ENCODE measurements at places on chromosomes 2 and 18. TPM values are rescaled to one million over a fixed set of nuclear protein-coding genes. Genes with fewer than 3 reads are reported as not detected.
A peak's percentile ranks its signal among the peaks of the same experiment; 100 is the strongest.

GRCh38 chr2:6231166-6231565, 539.0 kb downstream of the SOX11 start:
- DNase-seq, result no peak

- peak; percentile 18 for DNase-seq
These were observed 68.9 kb downstream of the PLCL1 start for GRCh38 chr2:197873293-197873701.

- peak; percentile 65 for DNase-seq
These were observed at the start of gene NAB1 for GRCh38 chr2:190649035-190649797. Gene NAB1, plus strand, starts transcription at chr2:190649083. Its CDS starts 10,094 bp downstream, at chr2:190659177.

DNA sequence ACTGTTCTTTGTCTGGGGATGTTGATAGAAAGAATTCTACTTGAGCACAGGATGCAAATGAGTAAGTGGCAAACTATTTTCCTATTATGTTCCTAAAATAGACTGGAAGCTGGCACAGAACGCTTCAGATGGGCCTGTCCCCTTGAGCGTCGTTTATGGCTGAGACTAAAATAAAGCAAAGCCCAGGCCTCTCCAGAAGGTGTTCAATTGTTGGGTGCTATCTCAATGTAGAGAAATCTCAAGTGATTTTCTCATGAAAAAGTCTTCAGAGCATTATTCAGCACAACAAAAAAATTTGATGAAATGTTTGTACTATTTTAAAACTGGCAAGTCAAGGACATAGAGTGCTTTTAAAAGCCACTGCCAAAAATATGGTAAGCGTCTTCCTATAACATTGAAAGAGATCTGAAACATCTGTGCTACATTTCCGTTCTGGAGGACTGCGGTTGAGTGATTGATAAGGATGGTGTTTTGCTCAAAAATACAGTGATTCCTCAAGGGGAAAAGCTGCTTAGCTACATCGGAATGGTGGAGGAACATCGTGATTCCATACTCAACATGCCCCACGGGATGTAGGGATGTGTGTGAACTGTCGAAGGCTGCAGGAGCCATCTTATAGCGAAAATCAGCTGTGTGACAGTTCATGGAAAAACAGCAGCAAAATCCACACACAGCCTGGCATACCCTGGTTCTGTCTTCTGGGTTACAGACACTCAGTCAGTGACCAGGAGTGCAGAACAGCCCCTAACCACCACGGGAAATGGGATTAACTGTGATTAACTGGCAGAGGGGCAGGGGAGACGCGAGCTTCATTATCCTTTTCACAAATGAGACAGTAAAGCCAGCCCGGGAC, 10.4 kb upstream of the LRRFIP1 start:
- DNase-seq, result no peak

GRCh38 chr2:133097666-133098065, 427.7 kb upstream of the LYPD1 start:
- DNase-seq, result no peak

DNA sequence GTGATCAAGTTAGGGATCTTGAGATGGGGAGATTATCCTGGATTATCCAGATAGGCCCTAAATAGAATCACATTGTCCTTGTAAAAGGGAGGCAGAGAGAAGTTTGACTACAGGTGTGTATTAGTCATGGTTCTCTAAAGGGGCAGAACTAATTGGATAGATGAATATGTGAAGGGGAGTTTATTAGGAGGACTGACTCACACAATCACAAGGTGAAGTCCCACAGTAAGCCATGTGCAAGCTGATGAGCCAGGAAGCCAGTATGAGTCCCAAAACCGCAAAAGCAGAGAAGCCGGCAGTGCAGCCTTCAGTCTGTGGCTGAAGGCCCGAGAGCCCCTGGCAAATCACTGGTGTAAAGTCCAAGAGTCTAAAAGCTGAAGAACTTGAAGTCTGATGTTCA, 275.8 kb downstream of the KCNS3 start:
- DNase-seq, result no peak

- DNase-seq, result no peak
These were observed 120.5 kb downstream of the GULP1 start for GRCh38 chr2:188412190-188412589.

Gene CXCR1
- total RNA-seq, result not detected

Gene AOX1
- 0.79 TPM for total RNA-seq

All from Caco-2 (cell line).